Brain microvascular endothelial cell (primary cell): ENCODE measurements at places on chromosomes 7 and 10.

DNA sequence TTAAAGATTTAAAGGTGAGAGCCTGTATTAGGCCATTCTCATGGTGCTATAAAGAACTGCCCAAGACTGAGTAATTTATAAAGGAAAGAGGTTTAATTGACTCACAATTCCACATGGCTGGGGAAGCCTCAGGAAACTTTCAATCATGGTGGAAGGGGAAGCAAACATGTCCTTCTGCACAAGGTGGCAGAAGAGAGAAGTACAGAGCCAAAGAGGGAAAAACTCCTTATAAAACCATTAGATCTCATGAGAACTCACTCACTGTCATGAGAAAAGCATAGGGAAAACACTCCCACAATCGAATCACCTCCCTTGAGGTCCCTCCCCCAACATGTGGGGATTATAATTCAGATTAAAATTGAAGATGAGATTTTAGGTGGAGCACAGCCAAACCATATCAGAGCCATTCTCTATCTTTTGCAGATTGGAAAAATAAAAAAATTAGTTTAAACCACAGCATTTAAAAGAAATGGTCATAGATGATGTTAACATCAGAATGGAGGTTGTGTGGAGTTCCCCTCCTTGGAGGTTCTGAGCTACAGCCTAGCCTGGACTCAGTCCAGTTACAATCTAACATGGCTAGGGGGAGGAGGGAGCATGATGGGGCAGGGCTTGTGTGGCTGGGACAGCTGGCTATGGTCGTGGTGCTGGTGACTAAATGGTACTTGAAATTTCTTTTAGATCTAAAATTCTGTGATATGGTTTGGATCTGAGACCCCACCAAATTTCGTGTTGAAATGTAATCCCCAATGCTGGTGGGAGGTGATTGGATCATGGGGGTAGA, 33.1 kb downstream of the GSTO2 start:
- no peak for DNase-seq

DNA sequence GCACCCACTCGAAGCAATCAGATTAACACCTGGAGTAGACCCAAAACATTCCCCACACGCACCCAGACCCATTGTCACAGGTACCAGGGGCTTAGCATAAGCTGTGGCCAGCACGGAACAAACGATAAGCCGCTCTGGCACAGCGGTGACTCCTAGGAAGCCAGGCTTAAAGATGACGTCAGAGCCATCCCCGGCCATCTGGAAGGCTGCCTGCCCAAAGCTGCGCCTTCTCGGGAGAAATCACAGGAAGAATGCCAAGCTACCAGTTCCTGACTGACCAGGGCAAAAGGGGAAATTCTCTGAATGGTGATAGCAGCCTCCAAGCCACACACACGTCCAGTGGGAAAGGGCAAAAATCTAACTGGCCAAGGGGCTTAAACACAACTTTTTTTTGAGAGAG, 13.0 kb upstream of the WIPI2 start:
- DNase-seq: peak; percentile 78

DNA sequence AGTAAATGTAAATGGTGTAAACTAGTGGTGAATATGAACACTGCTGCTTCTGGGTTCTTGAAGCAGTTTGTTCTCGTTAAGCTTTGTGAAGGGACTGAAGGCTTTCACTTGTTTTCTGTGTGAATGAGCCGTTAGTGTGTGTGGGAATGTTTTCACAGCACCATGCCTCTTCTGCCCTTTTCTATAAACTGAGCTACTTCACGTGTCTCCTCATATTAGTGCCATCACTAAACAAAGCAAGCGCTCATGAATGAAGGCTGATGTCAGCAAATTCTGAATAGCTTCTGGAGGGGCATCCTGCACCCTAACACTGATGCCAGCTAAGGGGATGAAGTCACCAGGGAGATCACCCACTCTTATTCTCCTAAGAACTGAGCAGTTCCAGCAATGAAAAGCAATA, 205.6 kb upstream of the ETV1 start:
- DNase-seq: no peak

- no peak for DNase-seq
Measured at GRCh38 chr10:108252771-108253170, 1088.3 kb upstream of the SORCS1 start.

DNA sequence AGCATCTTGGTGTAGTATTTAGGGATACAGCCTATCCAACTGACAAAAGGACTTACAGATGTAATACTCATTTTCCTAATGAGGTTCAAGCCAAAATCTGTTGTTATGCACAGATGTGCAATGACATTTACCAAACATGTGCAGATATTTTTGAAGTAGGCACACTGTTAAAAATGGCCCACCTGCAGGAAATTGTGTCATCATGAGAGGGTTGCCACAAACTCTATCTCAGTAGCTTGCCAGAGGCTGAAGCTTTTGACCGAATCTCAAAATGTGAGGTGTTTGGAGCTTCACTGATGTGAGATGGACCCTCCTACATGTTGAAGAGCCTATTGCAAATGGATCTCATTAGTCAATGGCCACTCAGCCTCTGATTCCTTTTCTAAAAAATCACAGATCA, 89.7 kb upstream of the CSTF2T start:
- no peak for DNase-seq

GRCh38 chr10:72875250-72876055, 18.1 kb upstream of the OIT3 start:
- no peak for DNase-seq

DNA sequence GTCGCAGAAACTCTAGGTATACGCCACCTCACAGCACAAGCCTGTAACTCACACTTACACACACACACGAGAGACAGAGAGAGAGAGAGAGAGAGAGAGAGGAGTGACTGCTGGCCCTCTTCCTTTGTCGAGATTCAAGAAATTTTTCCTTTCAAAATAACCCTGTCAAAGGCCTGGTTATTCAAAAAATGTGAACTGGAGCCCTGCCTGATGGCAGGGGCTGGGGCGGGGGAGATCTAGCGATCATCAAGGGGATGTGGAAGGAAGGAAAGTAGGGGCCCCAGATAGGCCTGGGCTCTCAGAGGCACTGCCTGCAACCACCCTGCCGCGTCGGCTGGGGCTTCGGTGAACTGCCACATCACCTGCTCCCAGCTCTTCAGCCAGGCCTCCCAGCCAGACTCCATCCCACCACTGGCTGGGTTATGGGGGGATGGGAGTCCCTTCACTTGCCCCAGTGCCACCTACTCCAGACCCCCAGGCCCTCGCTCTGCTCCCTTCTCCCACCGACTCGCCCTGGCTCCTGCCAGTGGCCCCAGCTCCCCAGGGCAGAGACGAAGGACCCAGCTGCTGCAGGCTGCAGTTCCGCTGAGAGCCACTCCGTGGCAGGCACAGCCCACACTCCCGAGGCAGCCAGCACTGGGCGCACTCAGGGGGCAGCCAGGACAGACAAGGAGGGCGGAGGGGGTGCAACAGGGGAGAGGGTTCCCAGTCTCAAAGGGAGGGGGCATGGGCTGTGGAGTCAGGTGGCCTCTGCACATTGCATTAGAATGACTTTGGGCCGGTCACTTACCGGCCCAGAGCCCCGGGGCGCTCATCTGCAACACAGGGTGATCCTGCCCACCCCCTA, 15.3 kb downstream of the KCNH2 start:
- no peak for DNase-seq

DNA sequence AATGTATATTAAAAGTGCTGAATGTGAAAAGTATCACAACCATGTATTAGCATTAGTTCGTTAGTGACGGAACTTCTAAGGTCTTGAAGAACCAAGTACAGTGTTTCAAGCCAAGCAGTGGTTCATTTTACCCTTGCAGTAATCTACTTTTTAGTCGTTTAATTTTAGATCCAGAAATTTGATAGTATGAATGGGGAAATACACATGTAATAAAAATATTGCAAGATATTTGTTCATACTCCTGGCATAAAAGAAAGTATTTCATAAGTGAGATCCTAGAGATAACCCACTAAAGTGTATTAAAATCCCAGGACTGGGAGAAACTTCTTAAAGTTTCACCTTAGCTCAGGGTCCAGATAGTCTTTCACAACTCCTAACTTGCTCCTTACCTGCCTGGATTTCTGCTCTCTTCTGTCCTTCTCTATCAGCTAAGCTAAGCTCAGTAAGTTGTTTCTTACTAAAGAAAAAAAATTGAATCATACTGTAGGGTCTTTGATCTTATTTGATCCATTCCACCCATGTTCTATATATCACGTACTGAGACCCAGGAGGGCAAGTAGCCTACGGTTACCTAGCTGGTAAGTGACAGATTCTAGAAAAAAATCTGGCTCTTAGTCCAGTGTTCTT, 1.5 kb downstream of the BCAP29 start:
- no peak for DNase-seq

GRCh38 chr7:32588657-32589056, 93.4 kb downstream of the AVL9 start:
- peak; percentile 73 for DNase-seq

- no peak for DNase-seq
Measured at GRCh38 chr10:14311206-14311957, 19.3 kb downstream of the FRMD4A start.

DNA sequence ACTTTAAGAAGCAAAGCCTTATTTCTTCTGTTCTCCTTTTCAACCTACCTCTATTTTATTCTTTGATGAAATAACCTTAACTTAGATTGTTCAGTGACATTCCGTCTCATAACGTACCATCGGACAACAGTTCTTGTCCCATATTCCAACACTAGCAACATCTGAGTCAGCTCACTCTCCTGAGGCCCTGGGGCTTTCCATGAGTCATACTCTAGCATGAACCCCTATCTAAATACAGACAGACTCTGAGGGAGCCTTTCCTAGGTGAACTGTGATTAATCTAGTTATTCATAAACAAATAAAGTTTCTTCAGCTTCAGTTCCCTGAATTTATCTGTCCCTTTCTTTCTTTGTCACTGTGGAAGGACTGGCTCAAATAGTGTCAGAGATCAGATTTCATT, 168.7 kb upstream of the LYZL1 start:
- peak; percentile 75 for DNase-seq
